ENCODE measurements at places on chromosomes 6 and 20.

GRCh38 chr6:163965426-163966348 lies 551.2 kb downstream of the QKI start:
- no peak for DNase-seq

DNA sequence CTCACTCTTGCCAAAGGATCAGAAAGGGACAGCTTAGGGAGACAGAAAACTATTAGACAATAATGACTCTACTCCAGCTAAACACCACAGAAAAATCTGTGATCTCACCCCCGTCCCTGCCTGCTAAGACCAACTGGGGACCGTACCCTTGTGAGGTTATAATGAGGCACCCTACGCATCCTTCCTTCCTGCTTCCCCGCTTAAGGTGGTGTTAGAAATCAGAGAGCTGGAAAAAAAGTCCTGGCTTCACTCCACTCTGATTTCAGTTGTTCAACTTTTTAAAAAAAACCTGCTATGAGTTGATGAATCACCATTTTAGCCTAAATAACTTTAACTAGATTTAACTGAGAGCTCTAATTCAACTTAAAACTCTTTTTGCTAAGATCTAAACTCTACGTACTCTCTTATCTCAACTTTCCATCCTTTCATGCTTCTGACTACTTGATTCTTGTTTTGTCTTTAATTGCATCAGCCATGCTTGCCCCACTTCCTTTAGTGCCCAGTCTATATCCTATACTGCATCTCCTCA lies 35.8 kb upstream of the TMEM14A start:
- DNase-seq, result no peak

- peak; percentile 77 for DNase-seq
Observed at GRCh38 chr6:169250660-169251059, 3.0 kb downstream of the THBS2 start.

DNA sequence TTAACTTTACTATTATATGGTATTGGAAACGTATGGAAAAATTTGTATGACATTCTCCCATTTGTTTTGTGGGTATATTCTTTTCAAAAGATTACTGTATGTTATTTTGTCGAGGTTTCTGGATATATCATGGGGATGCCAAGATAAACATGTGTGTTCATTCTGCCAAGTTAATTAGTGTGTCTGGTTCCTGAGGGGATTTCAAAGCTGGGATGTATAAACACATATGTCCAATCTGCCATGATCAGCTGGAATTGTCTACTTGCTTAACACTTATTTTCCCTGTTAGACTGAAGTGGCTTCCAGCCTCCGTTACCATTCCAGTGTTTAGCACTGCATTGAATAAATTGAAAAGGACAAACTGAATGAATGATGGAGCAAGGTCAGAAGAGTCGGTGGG lies 86.2 kb downstream of the DNAH8 start:
- no peak for DNase-seq

GRCh38 chr6:122052346-122052900 lies 347.0 kb upstream of the HSF2 start:
- no peak for DNase-seq

GRCh38 chr20:6075428-6076219 lies 21.8 kb upstream of the LRRN4 start:
- no peak for DNase-seq

DNA sequence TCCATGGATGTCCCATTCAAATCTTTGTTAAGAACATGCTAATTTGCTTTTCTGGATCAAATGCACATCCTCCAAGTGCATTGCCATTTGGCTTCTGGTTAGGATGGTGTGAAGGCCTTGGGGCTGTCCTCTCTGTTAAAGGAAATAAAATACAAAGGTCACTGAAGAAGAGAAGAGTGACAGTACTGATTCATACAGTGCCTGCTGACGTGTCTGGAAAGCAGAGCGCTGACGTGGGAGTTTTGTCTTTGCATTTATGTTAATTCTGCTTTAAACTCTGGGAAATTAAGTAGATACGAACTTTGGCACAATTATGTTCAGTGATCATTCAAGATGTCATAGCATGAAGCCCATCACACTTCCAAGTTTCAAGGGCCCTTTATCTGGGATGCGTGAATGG lies 33.2 kb downstream of the SYNDIG1 start:
- DNase-seq, result no peak

GRCh38 chr6:167565388-167565787 lies 240.5 kb downstream of the TTLL2 start:
- no peak for DNase-seq

GRCh38 chr6:134961366-134961765 lies 11.5 kb upstream of the ALDH8A1 start:
- no peak for DNase-seq

- DNase-seq, result no peak
Observed at GRCh38 chr6:159582736-159583135, 110.3 kb downstream of the SOD2 start.

DNA sequence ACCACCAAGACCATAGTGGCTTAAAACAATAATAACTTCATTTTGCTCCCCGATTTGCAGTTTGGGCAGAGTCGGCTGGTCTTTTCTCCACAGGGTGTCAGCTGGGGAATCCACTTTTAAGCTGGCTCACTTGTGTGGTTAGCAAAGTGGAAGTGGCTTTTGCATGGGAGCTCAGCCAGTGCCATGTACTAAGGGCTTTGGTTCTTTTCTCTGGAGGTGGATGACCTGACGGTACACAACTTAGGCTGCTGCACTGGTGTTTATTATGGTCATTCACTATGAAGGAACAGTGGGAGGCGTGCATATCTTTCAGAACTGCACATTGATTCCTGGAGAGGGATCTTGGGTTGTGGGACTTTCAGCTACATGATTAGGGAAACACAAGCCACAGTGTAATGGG lies 141.0 kb downstream of the OR2B2 start:
- DNase-seq, result no peak

DNA sequence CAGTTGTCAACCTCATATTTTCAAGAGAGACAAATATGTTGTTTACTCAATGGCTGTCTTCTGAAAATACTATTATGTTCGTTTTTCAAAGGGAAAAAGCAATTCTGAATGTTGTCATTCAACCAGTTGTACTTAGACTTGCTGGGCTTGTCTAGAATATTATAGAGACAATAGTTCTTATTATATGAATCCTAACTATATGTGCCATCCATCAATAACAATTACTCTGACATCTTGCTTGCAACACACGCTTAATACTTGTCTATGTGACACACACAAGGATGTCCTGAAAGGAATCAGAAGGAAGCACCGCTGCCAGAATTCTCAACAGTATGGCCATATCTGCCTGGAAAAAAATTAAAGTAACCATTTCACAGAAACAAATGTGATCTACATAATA lies 283.3 kb upstream of the NRSN1 start:
- no peak for DNase-seq

DNA sequence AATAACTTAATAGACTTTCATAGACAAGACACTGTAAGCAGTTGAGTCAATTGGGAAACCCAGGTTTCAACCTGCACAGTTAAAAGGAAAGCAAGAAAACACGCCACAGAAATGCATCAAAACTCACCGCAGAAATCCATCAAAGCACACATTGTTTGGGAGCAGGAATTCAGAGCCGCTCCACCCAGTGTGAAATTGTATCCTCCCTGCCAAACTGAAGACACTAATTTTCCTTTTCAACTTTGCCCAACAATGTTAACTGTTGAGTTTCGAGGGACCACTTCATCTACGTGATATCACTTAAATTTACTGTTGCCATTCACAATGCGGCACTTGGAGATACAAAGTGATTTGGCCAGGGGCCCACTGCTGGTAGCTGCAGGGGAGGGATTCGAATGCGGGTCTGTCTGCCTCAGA lies 92.7 kb downstream of the DACT2 start:
- DNase-seq, result peak; percentile 6

- no peak for DNase-seq
Observed at GRCh38 chr20:60257671-60258070, 299.4 kb downstream of the CDH26 start.

DNA sequence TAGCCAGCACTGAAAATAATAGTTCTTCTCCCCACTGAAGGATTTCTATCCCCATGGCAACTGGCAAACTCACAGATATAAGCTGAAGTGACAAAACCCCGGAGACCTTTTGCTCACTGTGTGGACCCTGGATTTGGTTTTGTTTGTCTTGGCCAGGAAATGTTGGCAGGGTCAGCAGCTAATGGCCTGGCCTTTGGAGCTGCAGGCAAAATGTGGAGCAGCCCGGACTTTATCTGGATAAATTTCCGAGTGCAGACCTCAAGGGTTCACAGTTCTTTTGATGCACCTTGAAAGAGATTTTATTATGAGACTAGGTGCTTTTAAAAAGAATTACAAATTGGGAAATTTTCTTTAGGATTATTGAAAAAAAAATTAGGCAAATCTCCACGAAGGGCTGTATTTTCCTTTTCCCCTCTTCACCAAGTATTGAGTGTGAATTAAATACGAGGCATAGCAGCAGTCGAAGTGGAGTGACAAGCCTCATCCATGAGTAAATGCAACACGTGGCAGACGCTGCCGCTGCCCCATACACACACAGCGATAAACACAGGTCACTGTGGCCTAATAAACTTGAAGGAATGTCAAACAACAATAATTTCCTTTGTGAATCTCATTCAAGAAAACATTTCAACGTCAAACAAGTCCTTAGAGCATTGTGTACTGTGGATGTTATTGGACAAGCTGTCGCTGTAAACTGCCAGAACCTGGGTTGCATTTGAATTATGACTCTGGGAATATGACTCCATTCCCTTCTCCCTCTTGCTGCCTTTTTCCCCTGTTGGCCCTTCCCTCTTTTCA lies 35.1 kb upstream of the CCN6 start:
- DNase-seq, result no peak

- DNase-seq, result peak; percentile 20
Observed at GRCh38 chr6:75368151-75368779, 83.7 kb upstream of the TMEM30A start.

DNA sequence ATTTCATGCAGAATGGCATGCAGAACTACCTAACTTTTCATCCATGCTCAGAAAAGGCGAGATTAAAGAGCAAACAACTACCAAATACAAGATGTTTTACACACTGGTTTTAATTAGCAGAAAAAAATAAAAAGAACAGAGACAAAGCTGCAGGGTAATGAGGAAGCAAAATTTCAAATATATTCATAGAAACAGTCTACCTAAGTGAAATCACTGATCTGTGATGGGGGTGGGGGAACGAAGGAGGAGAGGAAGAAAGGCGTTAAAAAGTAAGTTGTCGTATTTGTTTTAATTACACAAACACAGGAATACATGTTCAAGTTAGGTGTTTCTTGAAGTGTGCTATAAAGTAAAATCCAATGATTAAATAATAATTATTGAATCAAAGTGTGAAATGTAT lies 42.1 kb downstream of the MAP3K7 start:
- no peak for DNase-seq

DNA sequence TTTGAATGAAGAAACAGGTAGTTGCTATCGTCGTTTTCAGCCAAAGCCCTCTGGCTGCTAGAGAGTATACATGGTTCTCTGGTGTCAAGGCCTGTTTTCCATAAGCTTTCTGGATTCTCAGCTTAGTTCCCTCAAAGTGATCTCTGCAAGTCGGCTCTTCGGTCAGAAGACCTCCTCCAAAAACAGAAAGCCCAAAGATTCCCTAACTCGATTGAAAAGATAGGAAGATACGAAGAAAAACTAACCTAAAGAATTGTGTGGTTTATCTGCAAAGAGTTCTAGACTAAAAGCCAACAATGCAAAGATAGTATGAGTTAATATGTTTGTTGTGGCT lies 545 bp upstream of the ASCC3 start:
- no peak for DNase-seq

- DNase-seq, result no peak
Observed at GRCh38 chr6:73511796-73512195, 9.0 kb downstream of the EEF1A1 start.

DNA sequence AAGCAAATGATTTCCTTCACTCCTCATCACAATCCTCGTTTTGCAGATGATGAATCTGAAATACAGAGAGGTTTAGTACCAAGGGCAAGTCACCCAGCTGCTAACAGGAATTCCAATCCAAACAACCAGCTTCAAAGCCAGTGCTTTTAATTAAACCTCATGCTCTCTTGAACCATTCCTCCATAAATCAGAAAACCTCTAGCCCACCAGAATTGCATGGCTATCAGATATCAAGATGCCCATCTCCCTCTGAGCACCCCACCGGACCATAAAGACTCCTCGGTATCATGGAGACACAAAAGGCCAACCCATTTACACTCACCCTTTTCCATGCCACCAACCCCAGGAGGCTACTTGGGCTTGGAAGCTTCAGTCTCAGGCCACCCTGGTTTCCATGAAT lies 46.0 kb downstream of the TFAP2A start:
- DNase-seq, result no peak

DNA sequence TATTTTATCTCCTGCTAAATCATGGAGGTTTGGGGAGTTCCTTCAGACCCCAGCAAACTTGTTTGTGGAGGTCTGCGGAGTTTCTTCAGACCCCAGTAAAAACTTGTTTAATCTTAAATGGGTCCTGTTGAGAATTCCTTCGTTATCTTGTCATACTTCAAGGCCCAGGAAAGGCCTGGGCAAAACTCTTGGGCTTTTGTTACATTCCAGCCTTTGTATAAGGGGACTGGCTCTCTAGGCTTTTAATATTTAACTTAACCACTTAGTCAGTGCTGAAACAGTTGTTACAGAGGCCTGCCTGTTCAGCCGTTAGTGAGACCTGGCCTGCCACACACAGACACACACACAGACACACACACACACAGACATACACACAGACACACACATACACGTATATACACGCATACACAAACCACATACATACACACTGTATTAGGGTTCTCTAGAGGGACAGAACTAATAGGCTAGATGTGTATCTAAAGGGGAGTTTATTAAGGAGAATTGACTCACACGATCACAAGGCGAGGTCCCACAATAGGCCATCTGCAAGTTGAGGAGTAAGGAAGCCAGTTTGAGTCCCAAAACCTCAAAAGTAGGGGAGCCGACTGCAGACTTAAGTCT lies 21.3 kb upstream of the CST3 start:
- DNase-seq, result no peak

DNA sequence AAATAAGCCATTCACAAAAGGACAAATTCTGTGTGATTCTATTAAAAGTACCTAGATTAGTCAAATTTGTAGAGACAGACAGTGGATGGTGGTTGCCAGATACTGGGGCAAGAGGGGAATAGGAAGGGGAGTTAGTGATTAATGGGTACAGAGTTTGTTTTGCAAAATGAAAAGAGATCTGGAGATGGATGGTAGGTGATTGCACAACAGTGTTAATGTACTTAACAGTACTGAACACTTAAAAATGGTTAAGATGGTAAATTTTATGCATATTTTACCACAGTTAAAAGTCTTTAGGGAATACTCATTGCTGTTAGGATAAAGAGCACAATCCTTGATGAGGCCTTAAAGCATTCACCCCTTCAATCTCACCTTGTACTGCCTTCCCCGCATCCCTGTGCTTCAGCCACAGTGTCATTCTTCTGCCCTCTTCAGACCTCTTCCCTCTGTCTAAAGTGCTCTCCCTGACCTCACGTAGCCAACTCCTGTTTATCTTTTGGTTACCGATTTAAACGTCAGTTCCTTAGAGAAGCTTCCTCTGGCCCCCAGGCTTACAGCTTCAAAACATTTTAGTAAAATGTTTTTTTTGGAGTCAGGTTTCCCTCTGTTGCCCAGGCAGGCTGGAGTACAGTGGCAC lies 11.8 kb downstream of the PSMF1 start:
- DNase-seq, result no peak

- no peak for DNase-seq
Observed at GRCh38 chr6:152267967-152268845, 369.0 kb downstream of the SYNE1 start.
